ENCODE measurements at places on chromosomes 1 and 21.

GRCh38 chr1:160774886-160775719 is 20.9 kb upstream of the LY9 start:
- DNase-seq = no peak

DNA sequence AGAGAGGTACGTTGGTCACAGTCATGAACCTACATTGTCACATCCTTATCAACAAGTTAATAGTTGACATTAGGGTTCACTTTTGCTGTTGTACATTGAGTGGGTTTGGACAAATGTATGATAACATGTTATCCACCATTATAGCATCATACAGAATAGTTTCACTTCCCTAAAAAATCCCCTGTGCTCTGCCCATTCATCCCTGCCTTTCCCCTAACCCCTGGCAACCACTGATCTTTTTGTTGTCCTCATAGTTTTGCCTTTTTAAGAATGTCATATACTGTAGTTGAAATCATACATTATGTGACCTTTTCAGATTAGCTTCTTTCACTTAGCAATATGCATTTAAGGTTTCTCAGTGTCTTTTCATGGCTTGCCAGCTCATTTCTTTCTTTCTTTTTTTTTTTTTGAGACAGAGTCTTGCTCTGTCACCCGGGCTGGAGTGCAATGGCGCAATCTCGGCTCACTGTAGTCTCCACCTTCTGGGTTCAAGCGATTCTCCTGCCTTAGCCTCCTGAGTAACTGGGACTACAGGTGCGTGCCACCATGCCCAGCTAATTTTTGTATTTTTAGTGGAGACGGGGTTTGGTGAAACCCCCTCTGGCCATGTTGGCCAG is 50.6 kb downstream of the UCK2 start:
- DNase-seq = no peak

GRCh38 chr1:107195476-107195875 is 54.6 kb downstream of the NTNG1 start:
- DNase-seq = no peak

GRCh38 chr1:11927866-11928592 is 1.8 kb upstream of the KIAA2013 start:
- no peak for DNase-seq

DNA sequence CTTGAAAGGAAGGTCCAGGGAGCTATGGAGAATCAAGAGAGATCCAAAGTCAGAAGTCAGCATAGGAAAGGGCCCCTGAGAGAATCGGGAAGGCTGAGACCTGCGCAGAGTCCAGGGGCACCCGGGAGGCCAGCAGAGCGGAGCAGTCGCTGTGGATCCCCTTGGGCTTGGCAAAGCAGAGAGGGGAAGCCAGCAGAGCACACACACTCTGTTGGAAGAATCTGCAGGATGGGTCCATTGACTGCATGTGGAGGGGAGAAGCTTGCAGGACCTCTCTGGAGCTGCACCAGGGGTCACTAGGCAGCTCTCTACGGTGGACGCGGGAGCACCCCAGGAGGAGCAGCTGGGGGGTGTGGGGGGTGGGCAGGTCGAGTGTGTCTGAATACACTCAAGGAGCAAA is 6.4 kb downstream of the RIPK4 start:
- DNase-seq = no peak

DNA sequence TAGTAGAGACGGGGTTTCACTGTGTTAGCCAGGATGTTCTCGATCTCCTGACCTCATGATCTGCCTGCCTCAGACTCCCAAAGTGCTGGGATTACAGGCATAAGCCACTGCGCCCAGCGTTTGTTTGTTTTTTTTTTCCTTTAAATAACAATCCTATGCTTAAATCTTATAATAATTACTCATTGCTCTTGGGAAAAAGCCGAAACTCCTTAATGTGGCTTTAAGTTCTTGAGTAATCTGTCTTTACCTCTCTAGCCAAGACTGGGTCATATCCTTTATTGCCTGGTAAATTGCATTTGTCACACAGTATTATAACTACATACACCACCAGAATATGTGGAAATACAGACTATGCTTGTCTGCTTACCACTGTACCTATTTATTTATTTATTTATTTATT is 97.1 kb downstream of the MACF1 start:
- DNase-seq = no peak

- peak; percentile 34 for DNase-seq
These were observed 29.6 kb downstream of the VANGL1 start for GRCh38 chr1:115671176-115671934.

GRCh38 chr1:209815931-209816341 is 10.0 kb upstream of the IRF6 start:
- no peak for DNase-seq

- DNase-seq = no peak
These were observed 591.0 kb downstream of the PTPRU start for GRCh38 chr1:29827237-29827750.

DNA sequence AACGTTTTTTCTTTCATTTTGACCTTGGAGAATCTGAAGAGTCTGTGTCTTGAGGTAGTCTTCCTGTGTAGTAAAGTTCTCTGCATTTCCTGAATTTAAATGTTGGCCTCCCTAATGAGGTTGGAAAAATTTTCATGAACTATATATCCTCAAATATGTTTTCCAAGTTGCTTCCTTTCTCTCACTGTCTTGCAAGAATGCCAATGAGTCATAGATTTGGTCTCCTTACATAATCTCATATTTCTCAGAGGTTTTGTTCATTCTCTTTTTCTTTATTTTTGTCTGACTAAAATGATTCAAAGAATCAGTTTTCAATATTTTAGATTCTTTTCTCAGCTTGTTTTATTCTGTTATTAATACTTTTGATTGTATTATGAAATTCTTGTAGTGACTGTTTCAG is 87.6 kb downstream of the DRAM2 start:
- no peak for DNase-seq

GRCh38 chr1:119947468-119947867 is 51.2 kb upstream of the ADAM30 start:
- DNase-seq = no peak

DNA sequence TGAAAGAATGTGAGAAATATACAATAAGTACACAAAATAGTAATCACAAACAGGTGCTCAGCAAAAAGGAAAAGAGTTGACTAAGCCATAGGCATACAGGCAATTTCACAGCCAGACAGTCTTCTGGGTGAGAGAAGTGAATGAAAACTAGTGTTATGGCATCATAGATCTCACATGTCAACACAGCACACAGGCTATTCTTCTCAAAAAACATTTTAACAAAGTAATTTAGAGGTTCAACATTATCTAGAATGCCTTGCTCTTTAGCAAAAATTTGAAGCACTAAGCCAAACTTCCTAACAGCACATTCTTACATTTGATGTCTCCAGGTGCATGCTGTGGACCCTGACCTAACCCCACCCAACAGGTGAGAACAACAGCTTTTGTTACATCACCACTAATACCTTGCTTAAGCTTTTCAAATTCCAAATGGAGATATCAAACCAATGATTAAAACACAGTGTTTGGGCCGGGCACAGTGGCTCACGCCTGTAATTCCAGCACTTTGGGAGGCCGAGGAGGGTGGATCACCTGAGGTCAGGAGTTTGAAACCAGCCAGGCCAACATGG is 30.5 kb downstream of the OTUD7B start:
- no peak for DNase-seq

DNA sequence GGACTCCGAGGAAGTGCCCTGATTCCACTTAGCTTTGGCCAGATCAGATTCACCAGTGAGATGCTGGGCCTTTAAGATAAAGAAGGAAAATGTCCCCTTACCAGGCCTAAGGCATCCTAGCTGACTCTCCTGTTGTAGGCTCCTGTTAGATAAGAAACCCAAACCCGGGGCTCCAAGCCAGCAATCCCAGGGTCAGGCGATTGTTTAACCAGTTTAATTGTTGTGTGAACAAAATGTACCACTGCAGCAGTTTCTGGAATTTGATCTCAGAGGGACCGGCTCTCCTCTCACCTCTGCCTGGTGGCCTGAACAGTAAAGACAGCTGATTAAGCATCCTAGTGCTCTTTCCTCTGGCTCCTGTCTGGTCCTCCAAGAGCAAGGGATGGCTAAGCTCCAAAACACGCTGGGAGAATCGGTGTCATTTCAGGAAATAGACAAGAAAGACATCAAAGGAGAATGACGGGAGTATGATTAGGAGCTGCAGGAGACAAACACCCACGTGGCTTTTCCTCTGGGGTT is 9.3 kb upstream of the KLHDC8A start:
- DNase-seq = no peak

DNA sequence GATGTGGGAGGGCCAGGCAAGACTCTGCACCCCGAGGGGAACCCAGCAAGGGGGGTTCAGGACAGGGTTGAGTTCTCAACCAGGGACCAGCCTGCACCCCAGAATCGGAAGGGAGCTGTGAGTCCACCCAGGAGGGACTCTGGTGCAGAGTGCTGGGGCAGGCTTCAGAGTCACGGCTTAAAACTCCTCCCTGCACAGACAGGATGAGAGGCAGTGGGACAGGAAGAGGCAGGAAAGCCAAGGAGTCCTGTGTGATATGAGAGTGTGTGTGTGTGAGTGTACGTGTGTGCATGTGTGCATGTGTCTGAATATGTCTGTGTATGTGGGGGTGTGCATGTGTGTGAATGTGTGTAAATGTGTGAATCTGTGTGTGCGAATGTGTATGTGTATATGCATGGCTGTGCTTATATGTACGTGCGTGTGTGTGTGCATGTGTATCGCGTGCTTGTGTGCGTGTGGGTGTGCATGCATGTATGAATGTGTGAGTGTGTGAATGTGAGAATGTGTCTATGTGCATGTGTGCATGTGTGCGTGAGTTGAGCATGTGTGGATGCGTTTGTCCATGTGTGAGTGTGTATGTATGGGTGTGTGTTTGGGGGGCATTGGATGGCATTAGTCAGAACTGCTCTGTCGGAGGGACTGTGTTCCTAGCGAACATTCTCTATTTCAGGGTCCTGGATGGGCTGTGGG is 52.2 kb downstream of the UMODL1 start:
- no peak for DNase-seq

GRCh38 chr1:32775640-32776337 is 41.4 kb downstream of the YARS1 start:
- no peak for DNase-seq

GRCh38 chr1:156751451-156751756 is at the start of gene HDGF:
HDGF (minus strand) TSS chr1:156751675; CDS start chr1:156751429, 246 bp downstream.
- DNase-seq = no peak

GRCh38 chr1:2604844-2605508 is 18.4 kb downstream of the PRXL2B start:
- no peak for DNase-seq

GRCh38 chr1:26907071-26907917 is 6.5 kb downstream of the NR0B2 start:
- DNase-seq = no peak

- no peak for DNase-seq
These were observed 134.5 kb upstream of the PKN2 start for GRCh38 chr1:88549536-88549935.

DNA sequence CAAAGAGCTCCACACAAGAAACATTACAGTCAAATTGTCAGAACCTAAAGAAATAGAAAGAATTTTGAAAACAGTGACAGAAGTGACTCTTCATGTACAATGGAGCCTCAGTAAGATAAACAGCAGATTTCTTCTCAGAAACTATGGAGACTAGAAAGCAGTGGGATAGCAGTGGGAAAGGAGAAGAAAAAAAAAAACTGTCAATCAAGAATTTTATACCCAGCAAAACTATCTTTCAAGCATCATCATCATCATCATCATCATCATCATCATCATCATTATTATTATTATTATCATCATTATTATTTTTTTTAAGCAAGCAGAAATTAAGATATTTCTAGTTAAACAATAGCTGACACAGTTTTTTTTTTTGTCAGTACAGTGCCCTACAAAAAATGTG is 24.2 kb downstream of the CEP170 start:
- peak; percentile 21 for DNase-seq

DNA sequence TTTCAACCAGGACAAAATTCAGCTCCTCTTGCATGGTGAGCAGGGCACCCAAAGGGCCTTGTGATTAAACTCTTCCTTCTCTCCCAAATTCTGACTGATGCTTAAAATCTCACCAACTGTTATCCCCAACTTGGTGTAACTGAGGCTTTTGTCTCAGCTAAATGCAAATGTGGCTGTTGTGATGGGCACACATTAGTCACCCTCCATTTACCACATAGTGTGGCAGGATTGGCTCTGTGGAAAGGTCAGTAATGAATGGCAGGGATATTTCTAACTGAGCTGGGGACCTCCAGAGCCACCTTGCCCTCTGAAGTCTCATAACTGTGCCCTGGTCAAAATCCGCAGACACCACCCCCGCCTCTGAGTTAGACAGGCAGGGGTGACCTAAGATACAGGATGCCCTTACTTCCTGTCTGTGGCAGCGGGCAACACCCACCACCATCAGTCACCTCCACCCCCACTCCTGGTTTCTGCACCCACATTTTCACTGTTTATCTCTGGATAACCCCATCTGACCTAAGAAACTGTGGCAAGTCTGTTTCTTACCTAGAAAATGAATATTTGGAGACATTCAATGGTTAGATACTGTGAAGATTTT is 25.4 kb upstream of the RGS16 start:
- DNase-seq = no peak

All from NCI-H460 (cell line).